ENCODE measurements at places on chromosomes 2 and 18. TPM values are rescaled to one million over a fixed set of nuclear protein-coding genes. Genes with fewer than 3 reads are reported as not detected.

DNA sequence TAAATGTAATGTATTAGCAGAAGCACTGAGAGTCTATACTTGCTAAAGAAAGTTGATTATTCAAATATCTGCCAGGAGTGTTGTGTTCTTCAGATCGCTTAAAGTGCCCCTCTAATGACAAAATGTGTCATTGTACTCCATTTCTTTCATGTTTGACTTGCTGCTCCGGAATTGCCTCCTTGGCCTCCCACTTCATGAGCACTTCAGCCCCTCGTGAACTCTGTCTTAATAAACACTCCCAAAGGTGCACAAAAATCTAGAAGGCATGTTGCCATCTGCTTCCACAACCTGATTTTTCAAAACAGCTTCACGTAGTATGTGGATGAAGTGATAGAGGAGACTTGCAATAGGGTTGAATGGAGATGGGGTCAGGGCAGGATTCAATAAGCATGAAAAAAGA, 396.1 kb downstream of the TDRD15 start:
- H3K4me3 ChIP-seq: no peak overlapping the region
- no peaks in the 10 kb centered on the region for H3K27me3 ChIP-seq
- DNase-seq: no peak

GRCh38 chr2:208565690-208566416, 159.3 kb downstream of the PTH2R start:
- no peaks in the 10 kb centered on the region for H3K36me3 ChIP-seq
- no peaks in the 10 kb centered on the region for H3K4me1 ChIP-seq
- no peaks in the 10 kb centered on the region for H3K27me3 ChIP-seq
- no peak overlapping the region for H3K4me3 ChIP-seq
- DNase-seq: no peak

DNA sequence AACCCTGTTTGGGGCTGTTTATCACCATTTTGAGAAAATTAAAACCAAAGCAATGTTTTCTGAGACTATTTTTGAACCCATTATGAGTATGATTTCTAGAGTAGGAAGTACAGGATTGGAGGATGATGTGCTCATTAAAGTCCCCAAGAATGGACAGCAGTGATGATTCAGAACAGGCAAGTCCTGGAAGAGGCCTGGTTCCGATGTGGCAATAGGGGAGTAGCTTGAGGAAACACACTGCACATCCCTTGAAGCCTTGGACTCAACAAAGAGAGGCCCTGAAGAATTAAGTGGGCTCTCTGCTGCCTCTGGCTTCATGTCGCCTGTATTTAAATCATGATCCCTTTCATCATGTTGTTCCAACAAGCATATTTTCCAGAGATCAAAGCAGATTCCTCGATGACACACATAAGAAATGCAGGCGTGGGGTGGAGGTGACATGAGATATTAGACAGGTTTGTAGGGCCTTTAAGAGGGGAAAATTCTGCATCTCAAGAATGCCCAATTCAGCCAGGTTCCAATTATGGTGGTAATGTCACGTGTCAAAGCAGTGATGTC, 242.2 kb downstream of the FHOD3 start:
- H3K4me1 ChIP-seq: no peaks in the 10 kb centered on the region
- no peak overlapping the region for H3K4me3 ChIP-seq
- DNase-seq: no peak
- no peaks in the 10 kb centered on the region for H3K27me3 ChIP-seq
- H3K27ac ChIP-seq: no peak overlapping the region
- H3K36me3 ChIP-seq: no peaks in the 10 kb centered on the region

DNA sequence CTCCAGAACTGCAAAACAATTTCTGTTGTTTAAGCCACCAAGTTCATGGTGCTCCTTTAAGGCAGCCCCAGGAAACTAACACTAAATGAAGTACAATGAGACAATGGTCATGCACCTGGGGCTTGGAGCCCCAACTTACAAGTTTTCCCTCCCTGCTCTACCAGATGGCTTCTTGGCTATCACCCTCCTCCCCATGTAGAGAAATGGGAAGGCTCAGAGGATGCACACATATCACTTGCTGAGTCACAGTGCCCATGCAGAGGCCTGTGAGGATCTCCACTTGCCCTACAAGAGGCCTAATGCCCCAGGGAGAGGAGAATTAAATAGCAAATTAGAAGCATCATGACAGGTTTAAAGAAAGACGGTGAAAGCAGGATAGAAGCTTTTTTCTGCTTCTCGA, 270.9 kb downstream of the TTC32 start:
- DNase-seq: no peak
- no peak overlapping the region for H3K27ac ChIP-seq
- no peaks in the 10 kb centered on the region for H3K4me1 ChIP-seq
- H3K27me3 ChIP-seq: no peaks in the 10 kb centered on the region
- H3K4me3 ChIP-seq: no peak overlapping the region

DNA sequence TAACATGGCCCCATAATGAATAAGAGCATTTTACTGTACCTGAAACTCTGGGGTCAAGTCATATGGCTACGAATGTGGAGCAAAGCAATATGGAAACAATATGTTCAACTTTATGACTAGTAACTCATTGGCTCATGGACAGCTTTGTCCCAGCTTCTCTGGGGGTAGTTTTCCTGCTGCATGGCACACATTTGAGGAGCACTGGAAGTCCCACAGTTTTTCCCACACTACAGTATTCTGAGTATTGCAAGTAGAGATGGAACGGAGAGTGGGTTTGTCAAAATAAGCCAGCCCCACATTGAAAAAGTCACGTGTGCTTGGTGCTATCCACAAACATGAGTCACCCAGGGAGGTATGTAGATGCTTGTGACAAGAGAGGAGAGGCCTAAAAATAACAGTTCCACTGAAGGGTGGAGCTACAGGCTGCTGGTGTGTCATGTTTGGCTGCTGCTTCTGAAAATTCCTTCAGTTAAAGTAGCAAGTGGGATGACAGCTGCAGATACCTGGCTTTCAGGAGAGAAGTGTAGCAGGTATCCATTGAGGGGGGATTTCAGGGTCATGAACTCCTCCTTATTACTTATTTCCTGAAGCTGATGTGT, 48.2 kb upstream of the CTAGE1 start:
- H3K4me1 ChIP-seq: peaks cover 24% of the 10 kb centered on the region
- H3K27ac ChIP-seq: no peak overlapping the region
- peak; percentile 50 for DNase-seq
- H3K27me3 ChIP-seq: no peaks in the 10 kb centered on the region

DNA sequence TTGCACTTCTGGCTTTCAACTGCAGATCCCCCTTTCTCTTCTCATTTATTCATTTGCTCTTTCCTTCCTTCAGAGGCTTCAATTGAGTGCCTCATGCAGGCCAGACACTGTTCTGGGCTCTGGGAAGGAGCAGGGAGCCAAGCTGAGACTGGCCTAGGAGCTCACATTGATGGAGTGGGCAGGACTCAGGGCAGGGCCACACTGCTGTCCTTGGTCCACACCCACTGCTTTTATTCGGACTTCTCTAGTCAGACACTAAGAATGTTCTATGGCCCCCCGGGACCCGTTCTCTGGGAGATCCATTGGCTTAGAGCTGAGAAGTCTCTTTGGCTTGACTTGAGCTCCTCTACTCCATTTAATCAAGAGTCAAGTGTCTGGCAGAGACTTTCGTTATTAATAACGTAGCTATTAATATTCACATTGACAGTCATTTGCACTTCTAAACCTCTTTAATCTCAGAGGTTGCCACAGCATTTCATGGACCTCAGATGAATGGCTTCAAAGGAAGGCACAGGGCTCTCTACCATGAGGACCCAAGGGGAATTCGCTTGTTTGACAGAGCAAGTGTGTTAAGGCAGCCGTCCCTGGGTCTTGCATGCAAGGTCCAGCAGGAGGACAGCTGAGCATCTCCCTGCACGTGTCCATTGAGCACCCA, 20.1 kb downstream of the SH3RF3 start:
- H3K27ac ChIP-seq: no peak overlapping the region
- no peaks in the 10 kb centered on the region for H3K27me3 ChIP-seq
- H3K4me3 ChIP-seq: no peak overlapping the region
- no peak for DNase-seq
- no peaks in the 10 kb centered on the region for H3K36me3 ChIP-seq
- peaks cover 6% of the 10 kb centered on the region for H3K4me1 ChIP-seq

DNA sequence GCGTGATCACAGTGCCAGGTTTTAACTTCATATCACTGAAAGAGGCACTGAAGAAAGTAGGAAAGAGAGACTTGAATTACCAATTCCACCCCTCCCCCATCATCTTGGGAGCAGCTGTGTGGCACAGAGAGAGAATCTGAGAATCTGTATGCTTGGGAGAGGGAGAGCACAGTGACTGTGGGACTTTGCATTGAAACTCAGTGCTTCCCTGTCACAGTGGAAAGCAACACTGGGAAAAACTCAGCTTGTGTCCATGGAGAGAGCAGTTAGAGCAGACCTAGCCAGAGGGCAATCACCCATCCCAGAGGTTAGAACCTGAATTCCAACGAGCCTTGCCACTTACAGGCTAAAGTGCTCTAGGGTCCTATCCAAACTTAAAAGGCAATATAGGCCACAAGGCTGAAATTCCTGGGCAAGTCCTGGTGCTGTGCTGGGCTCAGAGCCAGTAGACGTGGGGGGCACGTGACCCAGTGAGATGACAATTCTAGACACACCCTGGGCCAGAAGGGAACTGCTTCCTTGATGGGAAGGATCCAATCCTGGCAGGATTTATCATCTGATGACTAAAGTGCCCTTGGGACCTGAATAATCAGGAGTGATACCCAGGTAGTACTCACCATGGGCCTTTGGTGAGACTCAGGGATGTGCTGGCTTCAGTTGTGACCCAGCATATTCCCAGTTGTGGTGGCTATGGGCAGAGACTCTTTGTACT, 15.5 kb upstream of the ABCB11 start:
- no peaks in the 10 kb centered on the region for H3K4me1 ChIP-seq
- no peak overlapping the region for H3K27ac ChIP-seq
- H3K27me3 ChIP-seq: no peaks in the 10 kb centered on the region
- no peak for DNase-seq

DNA sequence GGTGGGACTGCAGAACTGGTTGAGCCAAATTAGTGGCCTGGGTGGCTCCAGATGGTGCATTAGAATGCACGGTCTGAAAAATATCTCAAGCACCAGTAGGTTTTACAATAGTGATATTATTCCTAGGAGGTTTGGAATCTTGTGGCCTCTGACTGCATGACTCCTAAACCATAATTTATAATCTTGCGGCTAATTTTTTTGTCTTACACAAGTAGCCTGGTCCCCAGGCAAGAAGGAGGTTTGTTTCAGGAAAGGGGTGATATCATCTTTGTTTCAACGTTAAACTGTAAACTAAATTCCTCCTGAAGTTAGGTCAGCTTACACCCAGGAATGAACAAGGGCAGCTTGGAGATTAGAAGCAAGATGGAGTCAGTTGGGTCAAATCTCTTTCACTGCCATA, 98.9 kb upstream of the ARL4C start:
- no peak overlapping the region for H3K4me3 ChIP-seq
- H3K27ac ChIP-seq: no peak overlapping the region
- no peaks in the 10 kb centered on the region for H3K4me1 ChIP-seq

DNA sequence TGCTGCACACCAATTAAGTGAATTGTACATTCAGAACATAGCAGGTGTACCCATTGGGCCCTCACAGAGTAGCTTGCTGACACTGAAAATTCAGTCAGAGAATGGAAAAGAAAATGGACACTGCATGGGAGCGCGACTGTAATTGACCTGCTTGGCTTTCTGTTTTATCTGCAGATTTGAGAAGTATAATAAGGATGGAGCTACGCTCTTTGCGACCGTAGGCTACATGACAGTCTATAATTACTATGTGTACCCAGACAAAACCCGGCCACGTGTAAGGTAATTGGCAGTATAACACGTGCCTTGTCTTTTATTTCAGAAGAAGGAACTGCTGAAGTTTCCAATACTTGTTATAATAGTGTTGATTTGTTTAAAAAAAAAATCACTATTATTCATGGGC, 33.5 kb upstream of the METAP1D start:
- peaks cover 30% of the 10 kb centered on the region for H3K36me3 ChIP-seq
- no peaks in the 10 kb centered on the region for H3K27me3 ChIP-seq
- H3K4me3 ChIP-seq: no peak overlapping the region
- DNase-seq: no peak
- H3K27ac ChIP-seq: no peak overlapping the region

DNA sequence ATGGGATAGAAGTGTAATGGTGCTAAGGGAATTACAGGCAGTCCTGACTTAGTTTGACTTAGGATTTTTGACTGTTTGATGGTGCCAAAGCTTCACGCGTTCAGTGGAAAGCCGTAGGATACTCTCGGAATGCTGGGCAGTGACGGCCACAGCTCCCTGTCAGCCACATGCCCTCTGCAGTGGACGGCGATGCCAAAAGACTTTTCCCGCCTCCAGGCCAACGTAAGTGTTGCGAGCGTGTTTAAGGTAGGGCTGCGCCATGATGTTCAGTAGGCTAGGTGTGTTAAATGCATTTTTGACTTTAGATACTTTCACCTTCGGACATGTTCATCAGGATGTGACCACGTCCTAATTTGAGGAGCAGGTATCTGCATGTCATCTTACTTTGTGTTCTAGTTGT, 63.4 kb downstream of the DCDC2C start:
- H3K27ac ChIP-seq: no peak overlapping the region
- H3K27me3 ChIP-seq: no peaks in the 10 kb centered on the region
- H3K4me1 ChIP-seq: no peaks in the 10 kb centered on the region
- DNase-seq: no peak

- H3K36me3 ChIP-seq: no peaks in the 10 kb centered on the region
- H3K4me3 ChIP-seq: no peak overlapping the region
- no peaks in the 10 kb centered on the region for H3K27me3 ChIP-seq
- H3K27ac ChIP-seq: no peak overlapping the region
- DNase-seq: no peak
Observed at GRCh38 chr2:171206422-171207115, 45.9 kb upstream of the TLK1 start.

DNA sequence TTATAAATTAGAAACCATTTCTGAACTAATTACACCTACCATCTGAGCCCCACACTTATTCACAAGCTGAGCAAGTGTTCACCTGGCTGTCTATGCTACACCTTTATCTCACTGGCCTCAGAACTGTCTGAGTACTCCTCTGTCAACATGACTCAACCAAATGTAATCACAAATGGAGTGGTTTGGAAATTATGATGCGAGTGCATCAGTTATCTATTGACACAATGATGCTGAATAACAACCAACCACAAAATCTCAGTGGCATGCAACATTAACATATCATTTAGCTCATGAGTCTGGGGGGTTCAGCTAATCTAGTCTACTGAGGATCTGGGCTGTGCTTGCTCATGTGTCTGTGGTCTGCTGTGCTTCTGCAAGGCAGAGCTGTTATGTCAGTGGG, 184.2 kb upstream of the NXPH2 start:
- no peaks in the 10 kb centered on the region for H3K27me3 ChIP-seq
- no peak overlapping the region for H3K4me3 ChIP-seq
- no peaks in the 10 kb centered on the region for H3K4me1 ChIP-seq
- no peaks in the 10 kb centered on the region for H3K36me3 ChIP-seq
- H3K27ac ChIP-seq: no peak overlapping the region

DNA sequence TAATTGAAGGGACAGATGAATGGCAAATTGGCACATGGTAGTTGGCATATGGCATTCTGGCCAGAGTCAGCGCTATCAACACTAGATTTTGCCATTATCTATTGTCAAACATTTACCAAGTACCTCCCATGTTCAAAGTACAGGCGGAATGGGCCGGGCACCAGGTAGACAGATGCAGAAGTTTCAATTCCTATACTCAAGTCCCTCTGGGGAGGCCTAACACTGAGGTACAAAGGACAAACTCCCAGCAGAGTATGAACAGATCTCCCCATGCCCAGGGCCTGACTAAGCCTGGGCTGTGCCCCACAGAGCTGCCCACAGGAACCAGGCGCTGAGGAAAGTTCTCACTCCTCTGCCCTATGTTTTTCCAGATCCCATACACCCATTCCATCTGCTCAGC, 257.5 kb upstream of the KLHL29 start:
- H3K4me1 ChIP-seq: no peaks in the 10 kb centered on the region
- H3K27ac ChIP-seq: no peak overlapping the region
- no peaks in the 10 kb centered on the region for H3K36me3 ChIP-seq
- DNase-seq: no peak

The TIA1 gene
- 113 TPM for total RNA-seq

The ADI1 gene
- 23.0 TPM for total RNA-seq

The ACKR3 gene
- total RNA-seq: 4.6 TPM

The INPP5D gene
- 498 TPM for total RNA-seq

The CDCA7 gene
- total RNA-seq: 1.4 TPM
